ENCODE measurements at places on chromosomes 16 and 17. TPM values are rescaled to one million over a fixed set of nuclear protein-coding genes. Genes with fewer than 3 reads are reported as not detected.

DNA sequence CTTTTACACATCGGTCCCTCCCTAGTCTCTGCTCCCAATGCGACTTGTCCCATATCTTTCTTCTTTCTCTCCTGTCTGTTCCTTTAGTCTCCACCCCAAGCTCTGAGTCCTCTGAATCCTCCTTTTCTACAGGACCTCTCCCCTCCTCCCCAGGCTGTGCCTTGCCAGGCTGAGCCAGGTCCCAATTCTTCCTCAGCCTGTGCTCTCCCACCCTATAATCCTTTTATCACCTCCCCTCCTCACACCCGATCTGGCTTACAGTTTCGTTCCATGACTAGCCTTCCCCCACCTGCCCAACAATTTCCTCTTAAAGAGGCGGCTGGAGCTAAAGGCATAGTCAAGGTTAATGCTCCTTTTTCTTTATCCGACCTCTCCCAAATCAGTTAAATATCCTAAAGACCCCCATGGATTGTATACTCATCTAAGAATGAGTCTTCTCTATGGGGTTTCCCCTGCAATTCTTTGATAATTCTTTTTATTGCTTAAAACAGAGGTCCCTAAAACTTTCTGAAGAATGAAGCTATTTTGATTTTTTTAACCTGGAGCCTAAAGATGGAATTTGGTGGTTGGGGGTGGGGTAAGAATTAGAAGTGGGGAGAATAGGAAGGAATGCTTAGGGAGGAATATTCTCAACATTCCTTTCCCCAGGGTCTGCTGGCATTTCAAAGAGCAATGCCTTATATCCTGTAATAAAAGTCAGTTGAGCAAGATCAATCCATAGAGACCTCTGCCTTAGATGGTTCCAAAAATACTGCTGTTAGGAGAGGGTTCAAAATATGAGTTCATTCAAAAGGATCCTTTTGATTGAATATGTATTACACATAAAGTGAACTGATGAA, 102.8 kb downstream of the MYO1D start:
- no peak for DNase-seq

The EPOP gene
- polyA plus RNA-seq = 0.46 TPM

- DNase-seq = peak; percentile 65
Measured at GRCh38 chr16:66147291-66147690, 219.2 kb upstream of the CDH5 start.

The SMIM22 gene
- polyA plus RNA-seq = not detected

The TBC1D3C gene
- 2.6 TPM for polyA plus RNA-seq

DNA sequence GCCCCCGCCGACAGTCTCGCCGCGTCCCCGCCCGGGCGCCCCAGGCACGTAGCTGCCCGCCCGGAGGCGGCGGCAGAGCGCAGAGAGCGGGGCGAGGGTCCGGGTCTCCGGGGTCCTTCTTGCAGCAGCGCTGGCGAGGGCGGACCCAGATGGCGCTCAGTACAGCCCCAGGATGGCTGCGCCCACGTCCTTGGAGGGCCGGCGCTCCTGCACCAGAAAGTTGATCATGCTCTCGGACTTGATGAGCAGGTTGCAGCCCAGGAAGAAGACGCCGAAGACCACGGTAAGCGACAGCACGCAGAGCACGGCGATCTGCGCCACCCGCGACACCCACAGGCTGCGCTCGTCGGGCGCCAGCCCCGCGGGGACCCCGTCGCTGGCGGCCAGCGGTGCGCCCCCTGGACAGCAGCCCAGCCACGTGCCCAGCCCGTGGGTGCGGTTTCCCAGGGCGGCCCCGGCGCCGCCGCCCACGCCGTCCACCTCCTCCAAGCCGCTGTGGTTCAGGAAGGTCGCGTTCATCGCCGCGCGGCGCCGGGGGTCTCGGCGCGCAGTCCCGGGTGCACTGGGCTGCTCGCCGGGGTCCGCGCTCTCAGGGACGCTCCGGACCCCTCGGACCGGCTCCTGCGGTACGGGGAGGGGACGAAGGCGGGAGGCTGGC, 435 bp downstream of the RPRML start:
- DNase-seq = no peak

GRCh38 chr17:2029911-2030778, at the start of gene DPH1:
Gene DPH1 (plus strand): TSS chr17:2030153. CDS start chr17:2030170, 17 bp downstream.
- DNase-seq = peak; percentile 86

DNA sequence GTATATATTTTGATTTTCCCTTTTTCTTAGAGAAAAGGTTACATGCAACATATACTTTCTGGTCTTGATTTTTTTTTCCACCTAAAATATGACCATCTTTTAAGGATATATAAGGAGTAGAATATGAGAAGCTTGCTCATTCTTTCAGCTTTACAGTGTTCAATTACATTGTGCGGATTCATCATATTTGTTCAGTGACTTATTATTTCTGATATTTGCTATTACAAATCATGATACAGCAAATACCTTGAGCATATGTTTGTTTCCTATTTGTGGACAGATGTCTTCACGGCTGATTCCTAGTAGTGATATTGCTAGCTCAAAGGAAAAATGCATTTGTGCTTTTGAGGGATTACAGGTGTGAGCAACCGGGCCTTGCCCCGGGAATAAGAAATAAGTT, 18.1 kb downstream of the KATNIP start:
- no peak for DNase-seq

The GUCY2D gene
- polyA plus RNA-seq = not detected

DNA sequence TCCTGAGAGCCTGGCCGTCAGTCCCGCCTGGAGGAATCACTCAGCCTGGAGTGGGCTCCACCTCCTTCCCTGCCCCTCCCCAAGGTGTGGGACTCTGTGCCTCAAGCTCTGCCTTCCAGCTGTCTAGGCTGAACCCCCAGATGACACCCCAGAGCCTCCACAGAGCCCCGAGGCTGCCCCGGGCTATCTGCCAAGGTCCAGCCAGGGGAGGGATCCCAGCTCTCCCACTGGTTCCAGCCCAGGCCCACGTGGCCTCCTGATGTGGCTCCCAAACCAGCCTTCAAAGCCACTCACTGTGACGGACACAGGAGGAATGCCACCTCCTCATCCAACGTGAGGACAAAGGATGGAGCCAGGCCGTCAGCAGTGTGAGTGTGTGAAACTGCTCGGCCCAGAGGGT, 45.6 kb upstream of the ENPP7 start:
- no peak for DNase-seq

The ATP2A3 gene
- polyA plus RNA-seq = 3.8 TPM

The CD7 gene
- 0.67 TPM for polyA plus RNA-seq

DNA sequence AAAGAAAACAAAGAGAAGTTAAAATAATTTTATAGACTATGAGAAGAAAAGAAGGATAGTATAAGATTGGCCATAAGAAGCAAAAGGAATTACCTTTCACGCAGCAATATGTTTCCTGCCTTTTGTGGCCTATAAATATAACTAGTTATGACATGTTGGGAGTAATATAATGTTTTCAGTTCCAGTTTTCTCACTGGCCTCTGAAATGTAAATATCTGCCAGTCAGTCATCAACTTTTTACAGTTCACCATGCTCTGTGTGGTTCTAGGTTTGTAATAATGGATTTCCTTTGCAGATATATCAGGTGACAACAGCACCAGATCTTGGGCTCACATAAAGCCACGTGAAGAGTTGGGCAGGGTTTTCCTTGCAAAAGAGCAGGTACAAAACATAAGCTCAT, 94.3 kb downstream of the ABCA8 start:
- no peak for DNase-seq

- no peak for DNase-seq
Measured at GRCh38 chr17:72576289-72576759, 455.5 kb downstream of the SOX9 start.

DNA sequence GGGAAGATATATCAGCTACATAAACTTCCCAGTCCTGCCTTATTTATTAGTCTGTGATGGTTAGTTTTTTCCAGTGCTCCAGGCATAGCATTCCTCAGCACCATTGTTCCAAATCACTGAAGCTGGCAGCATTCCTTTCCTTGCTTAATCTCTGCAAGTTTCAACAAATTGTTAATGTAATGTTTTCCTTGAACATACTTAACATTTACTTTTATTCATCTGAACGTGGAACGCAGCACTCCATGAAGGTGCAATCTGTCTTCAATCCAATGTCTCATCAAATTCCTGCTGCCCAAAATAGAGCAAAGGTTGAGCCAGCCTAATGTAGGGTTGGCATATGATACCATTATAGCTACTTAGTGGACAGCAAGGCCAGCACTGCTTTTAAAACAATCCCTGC, 441.1 kb upstream of the RBFOX1 start:
- DNase-seq = no peak

- no peak for DNase-seq
Measured at GRCh38 chr16:83227336-83227735, 580.4 kb upstream of the HSBP1 start.

DNA sequence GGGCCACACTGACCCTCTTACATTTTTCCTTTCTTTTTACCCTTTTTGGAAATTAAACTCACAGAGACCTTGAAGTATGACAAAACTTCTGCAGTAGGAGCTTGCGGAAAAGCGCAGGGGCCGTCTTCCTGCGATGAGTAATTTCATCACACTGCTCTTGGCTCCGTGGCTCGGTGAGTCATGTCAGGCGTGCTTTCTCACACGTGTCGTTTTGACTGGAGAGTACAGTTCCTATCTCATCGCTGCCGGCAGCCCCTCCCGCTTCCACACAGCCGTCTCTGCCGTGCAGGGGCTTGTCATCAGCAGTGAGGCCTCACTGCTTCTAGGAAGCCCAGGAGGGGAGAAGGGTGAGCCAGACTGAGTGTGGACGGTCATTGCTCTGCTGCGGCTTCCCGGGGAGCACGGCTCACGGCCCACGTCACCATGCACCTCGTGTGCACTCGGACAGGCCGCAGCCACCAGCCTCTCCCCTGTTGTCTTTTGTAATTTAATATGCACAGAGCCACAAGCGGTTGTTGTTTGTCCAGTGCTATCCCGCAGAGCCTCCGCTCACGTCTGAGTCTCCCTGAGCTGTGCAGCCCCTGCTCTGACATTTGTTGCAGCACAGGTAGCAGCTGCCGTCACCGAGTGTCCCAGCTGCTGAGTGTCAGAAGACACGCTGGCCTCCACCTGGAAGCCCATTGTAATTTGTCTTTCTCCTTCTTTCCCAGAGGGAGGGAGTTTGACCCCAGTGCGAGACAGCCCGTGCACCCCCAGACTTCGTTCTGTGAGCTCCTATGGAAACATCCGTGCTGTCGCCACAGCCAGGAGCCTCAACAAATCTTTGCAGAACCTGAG, 99.4 kb upstream of the CHMP6 start:
- DNase-seq = peak; percentile 97
